ENCODE measurements at places on chromosomes 6 and 20. TPM values are rescaled to one million over a fixed set of nuclear protein-coding genes. Genes with fewer than 3 reads are reported as not detected.

ASIP gene
- total RNA-seq: not detected

LIN28B gene
- not detected for total RNA-seq

- H3K4me3 ChIP-seq: no peak overlapping the region
- peaks cover 41% of the 10 kb centered on the region for H3K36me3 ChIP-seq
- H3K27me3 ChIP-seq: no peaks in the 10 kb centered on the region
- peaks cover 45% of the 10 kb centered on the region for H3K4me1 ChIP-seq
- H3K27ac ChIP-seq: no peak overlapping the region
These were observed 4.7 kb upstream of the MICAL1 start for GRCh38 chr6:109460161-109460829.

- no peak for DNase-seq
- peaks cover 15% of the 10 kb centered on the region for H3K4me1 ChIP-seq
- peak overlapping the region; percentile 22 for H3K27ac ChIP-seq
- H3K4me3 ChIP-seq: no peak overlapping the region
- no peaks in the 10 kb centered on the region for H3K36me3 ChIP-seq
These were observed 371.8 kb downstream of the MAFB start for GRCh38 chr20:40317156-40317790.

GRCh38 chr6:158684311-158684710 is 34.5 kb downstream of the SYTL3 start:
- H3K4me3 ChIP-seq: no peak overlapping the region
- no peak overlapping the region for H3K27ac ChIP-seq
- H3K4me1 ChIP-seq: peaks cover 9% of the 10 kb centered on the region
- no peaks in the 10 kb centered on the region for H3K27me3 ChIP-seq
- no peak for DNase-seq

DNA sequence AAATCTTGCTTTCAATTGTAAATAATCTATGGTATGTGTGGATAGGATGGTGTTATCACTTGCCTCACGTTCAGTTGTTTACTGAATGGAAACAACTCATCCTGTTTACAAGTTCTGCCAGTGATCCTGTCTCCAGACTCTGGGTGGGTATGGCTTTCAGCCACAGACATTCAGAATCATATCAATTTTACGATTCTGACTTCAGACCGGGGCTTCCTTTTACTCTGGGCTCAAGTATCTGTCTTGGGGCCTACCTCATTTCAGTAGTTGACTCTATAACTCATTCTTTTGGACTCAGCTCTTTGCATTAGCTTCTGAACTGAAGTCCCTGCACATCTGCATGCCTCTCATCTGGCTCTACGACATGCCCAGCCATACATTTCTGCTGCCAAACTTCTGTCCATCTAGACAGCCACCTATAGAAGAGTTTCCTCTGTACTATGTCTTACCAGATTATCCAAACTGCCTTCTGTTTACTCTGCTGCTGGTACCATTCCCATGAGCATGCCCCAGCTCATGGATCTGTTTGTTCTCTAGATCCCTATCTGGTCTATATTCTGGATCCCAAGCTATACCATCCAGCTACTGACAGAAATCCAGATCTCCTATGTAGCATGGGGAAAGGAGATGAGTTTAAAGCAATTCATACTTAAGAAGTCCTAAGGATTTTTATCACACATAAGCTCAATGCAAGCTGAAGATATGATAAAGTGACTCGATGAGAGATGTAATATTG is 34.3 kb downstream of the FYN start:
- no peak for DNase-seq
- no peak overlapping the region for H3K27ac ChIP-seq
- H3K36me3 ChIP-seq: no peaks in the 10 kb centered on the region
- H3K4me1 ChIP-seq: peaks cover 13% of the 10 kb centered on the region
- H3K27me3 ChIP-seq: no peaks in the 10 kb centered on the region

GRCh38 chr6:46581459-46582177 is 71.0 kb downstream of the CYP39A1 start:
- H3K27me3 ChIP-seq: no peaks in the 10 kb centered on the region
- H3K36me3 ChIP-seq: no peaks in the 10 kb centered on the region
- no peaks in the 10 kb centered on the region for H3K4me1 ChIP-seq
- H3K27ac ChIP-seq: no peak overlapping the region
- H3K4me3 ChIP-seq: no peak overlapping the region

SNRPB gene
- 244 TPM for total RNA-seq

ARMH2 gene
- not detected for total RNA-seq

SAMD5 gene
- total RNA-seq: 6.9 TPM

GRCh38 chr20:23602241-23602640 is 3.5 kb downstream of the CST9 start:
- H3K4me3 ChIP-seq: no peak overlapping the region
- no peak overlapping the region for H3K27ac ChIP-seq
- no peaks in the 10 kb centered on the region for H3K36me3 ChIP-seq
- DNase-seq: no peak

SLC22A1 gene
- total RNA-seq: 0.53 TPM

DNA sequence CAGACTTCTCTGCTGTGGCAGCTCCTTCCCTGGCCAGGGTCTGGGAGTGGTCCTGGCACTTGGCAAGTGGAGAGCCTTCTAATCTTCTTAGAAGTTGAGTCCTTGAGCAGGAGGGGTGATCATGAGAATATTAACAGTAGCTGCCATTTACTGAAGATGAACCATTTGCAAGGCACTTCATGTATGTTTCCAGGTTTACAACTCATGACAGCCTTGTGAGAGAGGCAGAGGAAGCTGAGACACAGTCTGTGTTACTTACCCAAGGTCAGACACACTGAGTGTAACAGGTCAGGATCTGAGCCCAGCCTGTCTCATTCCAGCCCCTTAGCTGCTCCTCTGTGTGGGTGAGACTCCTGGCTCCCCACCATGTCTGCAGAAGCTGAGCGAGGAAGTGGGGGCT is 45.5 kb upstream of the SRF start:
- H3K4me3 ChIP-seq: no peak overlapping the region
- DNase-seq: no peak
- H3K27ac ChIP-seq: peak overlapping the region; percentile 17
- no peaks in the 10 kb centered on the region for H3K27me3 ChIP-seq
- peaks cover 45% of the 10 kb centered on the region for H3K4me1 ChIP-seq

IGF2R gene
- total RNA-seq: 38.2 TPM

DNA sequence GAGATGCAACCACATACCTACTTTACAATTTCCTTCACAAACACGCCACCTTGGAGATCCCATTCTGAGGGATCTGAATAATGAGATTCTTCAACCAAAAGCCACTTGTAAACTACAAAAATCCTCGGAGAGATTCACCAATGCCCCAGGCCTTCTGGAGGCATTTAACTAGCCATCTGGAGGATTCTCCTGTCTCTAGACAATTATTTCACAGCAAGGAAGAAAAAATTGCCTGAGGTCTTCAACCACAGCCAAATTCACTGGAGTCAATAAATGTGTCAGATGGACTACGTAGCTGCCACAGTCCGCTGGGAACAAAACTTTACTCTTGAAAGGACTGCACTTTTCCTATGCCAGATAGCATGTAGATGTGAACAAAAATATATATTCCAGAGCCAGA is 19.0 kb upstream of the DCDC2 start:
- H3K4me1 ChIP-seq: no peaks in the 10 kb centered on the region
- H3K4me3 ChIP-seq: no peak overlapping the region
- H3K27ac ChIP-seq: no peak overlapping the region
- DNase-seq: no peak

GRCh38 chr6:143513410-143513809 is 1.9 kb upstream of the FUCA2 start:
- no peak overlapping the region for H3K4me3 ChIP-seq
- peaks cover 16% of the 10 kb centered on the region for H3K4me1 ChIP-seq
- DNase-seq: no peak
- H3K36me3 ChIP-seq: no peaks in the 10 kb centered on the region
- H3K27ac ChIP-seq: no peak overlapping the region

GRCh38 chr20:49674383-49675352 is 39.0 kb downstream of the B4GALT5 start:
- H3K36me3 ChIP-seq: no peaks in the 10 kb centered on the region
- H3K27ac ChIP-seq: peak overlapping the region; percentile 71
- H3K27me3 ChIP-seq: no peaks in the 10 kb centered on the region
- no peak overlapping the region for H3K4me3 ChIP-seq

TRIM31 gene
- total RNA-seq: not detected

CASS4 gene
- total RNA-seq: 0.73 TPM

NT5DC1 gene
- 11.7 TPM for total RNA-seq

- H3K36me3 ChIP-seq: no peaks in the 10 kb centered on the region
- no peak overlapping the region for H3K27ac ChIP-seq
- H3K27me3 ChIP-seq: no peaks in the 10 kb centered on the region
- no peak overlapping the region for H3K4me3 ChIP-seq
- no peak for DNase-seq
These were observed 40.4 kb downstream of the ZBTB46 start for GRCh38 chr20:63790572-63791168.

DNA sequence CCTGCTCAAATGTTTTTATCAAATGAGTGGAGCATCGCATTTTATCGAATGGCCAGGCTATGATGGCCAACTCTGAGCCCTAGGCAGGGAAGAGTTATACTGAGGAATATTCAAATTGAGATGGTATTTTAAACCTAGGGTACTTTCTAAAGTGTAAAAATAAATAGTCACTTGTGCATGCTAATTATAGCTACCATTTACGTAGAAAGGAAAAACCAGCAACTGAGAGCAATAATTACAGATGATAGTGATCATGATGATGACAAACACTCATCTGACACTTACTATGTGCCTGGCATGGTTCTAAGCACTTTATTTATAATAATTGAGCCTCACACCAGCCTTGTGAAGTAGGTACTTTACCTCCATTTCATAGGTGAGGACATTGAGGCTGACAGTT is 455.7 kb downstream of the CD83 start:
- H3K36me3 ChIP-seq: no peaks in the 10 kb centered on the region
- no peak overlapping the region for H3K27ac ChIP-seq
- DNase-seq: no peak
- no peaks in the 10 kb centered on the region for H3K27me3 ChIP-seq
- H3K4me3 ChIP-seq: no peak overlapping the region

- H3K4me1 ChIP-seq: peaks cover 52% of the 10 kb centered on the region
- no peaks in the 10 kb centered on the region for H3K27me3 ChIP-seq
- H3K27ac ChIP-seq: no peak overlapping the region
These were observed 54.7 kb downstream of the ELOVL5 start for GRCh38 chr6:53294095-53294494.

DZANK1 gene
- total RNA-seq: 5.2 TPM

GRCh38 chr20:15611541-15611940 is 961.7 kb downstream of the KIF16B start:
- H3K36me3 ChIP-seq: no peaks in the 10 kb centered on the region
- no peak for DNase-seq
- H3K4me1 ChIP-seq: no peaks in the 10 kb centered on the region
- no peak overlapping the region for H3K4me3 ChIP-seq

ZNF292 gene
- total RNA-seq: 17.5 TPM
